ENCODE measurements at places on chromosomes 4 and X. TPM values are rescaled to one million over a fixed set of nuclear protein-coding genes. Genes with fewer than 3 reads are reported as not detected.

GRCh38 chr4:171118091-171118490, 695.1 kb upstream of the GALNTL6 start:
- DNase-seq, result no peak

DNA sequence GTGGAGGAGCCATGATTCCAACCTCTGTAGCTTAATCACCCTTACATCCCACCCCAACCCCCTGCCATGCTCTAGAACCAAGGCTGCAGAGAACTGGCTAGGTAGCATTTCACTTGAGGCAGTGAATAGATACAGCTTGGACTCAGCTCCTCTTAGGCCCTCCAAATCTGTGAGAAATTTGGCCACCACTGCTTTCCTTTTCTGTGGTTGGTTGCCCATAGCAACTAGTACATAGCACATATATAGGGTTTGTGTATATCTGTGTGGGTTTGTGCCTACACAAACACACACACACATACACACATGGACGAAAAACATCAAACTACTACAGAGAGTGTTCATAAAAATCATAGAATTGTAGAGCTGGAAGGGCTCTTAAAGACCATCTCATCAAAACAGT, 52.0 kb upstream of the CCDC160 start:
- DNase-seq, result no peak

Gene SGMS2
- total RNA-seq, result 3.0 TPM

Gene PDLIM3
- total RNA-seq, result 73.2 TPM
